ENCODE measurements at places on chromosomes 4 and X.

DNA sequence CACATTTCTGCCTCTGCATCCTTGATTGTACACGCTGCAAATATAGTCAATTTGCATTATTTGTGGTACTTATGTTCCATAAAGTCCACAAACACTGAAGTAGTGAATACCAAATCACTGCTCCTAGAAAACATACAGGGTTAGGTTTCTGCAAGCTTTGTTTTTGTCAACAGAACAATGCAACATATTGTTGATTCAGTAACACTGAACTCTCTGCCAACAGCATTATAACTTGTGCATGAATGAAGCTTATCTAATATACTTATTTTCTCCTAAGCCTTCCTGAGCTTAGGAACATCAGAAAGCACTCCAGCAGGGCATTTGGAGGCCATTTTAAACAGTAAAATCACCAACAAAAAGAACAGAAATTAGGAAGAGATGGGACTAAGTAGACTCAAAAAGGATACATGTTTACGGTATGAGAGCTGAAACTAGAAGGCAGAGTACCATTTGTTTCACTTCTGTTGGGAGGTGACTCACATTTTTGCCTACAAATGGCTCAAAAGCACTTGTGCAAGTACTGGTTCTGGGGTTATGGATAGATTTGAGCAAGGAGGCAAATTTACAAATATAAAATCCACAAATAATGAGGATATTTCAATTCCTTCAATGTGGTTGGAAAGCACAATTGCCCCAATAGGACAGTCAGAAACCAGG, 14.1 kb downstream of the COX18 start:
- H3K27me3 ChIP-seq = no peaks in the 10 kb centered on the region
- H3K27ac ChIP-seq = no peak overlapping the region
- H3K4me1 ChIP-seq = no peaks in the 10 kb centered on the region
- no peak for DNase-seq
- H3K4me3 ChIP-seq = no peak overlapping the region

GRCh38 chr4:100075486-100076270, 114.6 kb downstream of the DDIT4L start:
- no peak overlapping the region for H3K4me3 ChIP-seq
- peak overlapping the region; percentile 51 for H3K27ac ChIP-seq
- DNase-seq = no peak
- no peaks in the 10 kb centered on the region for H3K4me1 ChIP-seq
- H3K27me3 ChIP-seq = no peaks in the 10 kb centered on the region
- no peaks in the 10 kb centered on the region for H3K36me3 ChIP-seq

DNA sequence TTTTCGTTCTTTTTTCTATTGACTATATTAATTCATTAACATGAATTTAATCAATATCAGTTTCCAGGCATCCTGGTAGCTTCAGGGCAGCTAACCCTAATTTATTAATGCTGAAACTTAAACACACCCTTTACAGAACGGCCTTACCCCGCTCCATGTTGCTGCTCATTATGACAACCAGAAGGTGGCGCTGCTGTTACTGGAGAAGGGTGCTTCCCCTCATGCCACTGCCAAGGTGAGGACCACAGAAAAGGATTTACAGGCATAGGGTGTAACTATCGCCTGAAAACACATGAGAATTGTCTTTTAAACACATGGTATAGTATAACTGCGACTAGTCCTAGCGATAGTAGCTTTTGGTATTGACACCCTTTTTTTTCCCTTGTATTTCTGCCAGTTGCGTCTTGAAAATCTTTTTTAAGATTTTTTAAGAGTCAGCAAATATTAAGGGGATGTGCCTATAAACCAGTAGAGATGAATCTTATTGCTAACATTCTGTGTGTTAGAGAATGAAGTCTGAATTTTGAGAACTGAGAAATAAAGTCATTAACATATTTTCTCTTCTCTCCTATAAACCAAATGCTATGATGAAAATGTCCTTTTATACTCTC, 229.0 kb downstream of the ANK2 start:
- H3K27ac ChIP-seq = no peak overlapping the region
- H3K27me3 ChIP-seq = no peaks in the 10 kb centered on the region
- H3K4me3 ChIP-seq = no peak overlapping the region
- peak; percentile 91 for DNase-seq
- peaks cover 75% of the 10 kb centered on the region for H3K36me3 ChIP-seq
- no peaks in the 10 kb centered on the region for H3K4me1 ChIP-seq

GRCh38 chr4:113160548-113160947, 111.1 kb downstream of the ANK2 start:
- no peak overlapping the region for H3K4me3 ChIP-seq
- H3K4me1 ChIP-seq = peaks cover 4% of the 10 kb centered on the region
- no peak for DNase-seq
- no peaks in the 10 kb centered on the region for H3K27me3 ChIP-seq
- H3K36me3 ChIP-seq = no peaks in the 10 kb centered on the region

- no peak overlapping the region for H3K27ac ChIP-seq
- H3K27me3 ChIP-seq = no peaks in the 10 kb centered on the region
- H3K36me3 ChIP-seq = peaks cover 60% of the 10 kb centered on the region
- no peak overlapping the region for H3K4me3 ChIP-seq
Measured at GRCh38 chr4:150849016-150849415, 166.1 kb downstream of the LRBA start.

- H3K27me3 ChIP-seq = no peaks in the 10 kb centered on the region
- H3K27ac ChIP-seq = no peak overlapping the region
- no peaks in the 10 kb centered on the region for H3K4me1 ChIP-seq
- H3K4me3 ChIP-seq = peak overlapping the region; percentile 31
- no peaks in the 10 kb centered on the region for H3K36me3 ChIP-seq
- DNase-seq = no peak
Measured at GRCh38 chr4:19256823-19257222, 994.9 kb upstream of the SLIT2 start.

Measured in endodermal cell (in vitro differentiated cells).